Epithelial cell of alveolus of lung (primary cell): ENCODE measurements at places on chromosomes 11 and 22. TPM values are rescaled to one million over a fixed set of nuclear protein-coding genes. Genes with fewer than 3 reads are reported as not detected.

The MED17 gene
- 16.8 and 27.4 TPM in 2 replicates for total RNA-seq

The DNAJB13 gene
- not detected in 2 replicates for total RNA-seq

The ESAM gene
- 2.2 and 5.6 TPM in 2 replicates for total RNA-seq

The PRR5L gene
- total RNA-seq, result 10.1 and 26.8 TPM in 2 replicates

The HBE1 gene
- not detected in 2 replicates for total RNA-seq

The RIBC2 gene
- 0.91 and 1.4 TPM in 2 replicates for total RNA-seq

The EMID1 gene
- 1.1 and 1.3 TPM in 2 replicates for total RNA-seq

The IL10RA gene
- total RNA-seq, result under 0.01 TPM in 1 of 2 replicates, not detected in the other

The LUZP2 gene
- total RNA-seq, result 0.39 and 1.5 TPM in 2 replicates

The CHKA gene
- 4.5 and 16.2 TPM in 2 replicates for total RNA-seq

The GGTLC2 gene
- not detected in 2 replicates for total RNA-seq

The NLRP10 gene
- total RNA-seq, result 0.39 TPM in 1 of 2 replicates, not detected in the other

The SLC22A12 gene
- total RNA-seq, result not detected in 2 replicates

The PANX3 gene
- not detected in 2 replicates for total RNA-seq

The RAB6A gene
- total RNA-seq, result 111 and 125 TPM in 2 replicates

The OR8D1 gene
- total RNA-seq, result under 0.01 TPM in 1 of 2 replicates, not detected in the other

The MSANTD4 gene
- 17.7 and 26.6 TPM in 2 replicates for total RNA-seq

The C11orf97 gene
- total RNA-seq, result not detected in 2 replicates

The ANGPTL5 gene
- not detected in 2 replicates for total RNA-seq

The CNGA4 gene
- 0.16 TPM in 1 of 2 replicates, not detected in the other for total RNA-seq

The SHANK3 gene
- total RNA-seq, result 1.2 and 4.2 TPM in 2 replicates

The OR10D3 gene
- total RNA-seq, result not detected in 2 replicates

The AMOTL1 gene
- total RNA-seq, result 33.6 and 39.7 TPM in 2 replicates
